ENCODE measurements at places on chromosomes 3 and 15. TPM values are rescaled to one million over a fixed set of nuclear protein-coding genes. Genes with fewer than 3 reads are reported as not detected.

Gene ADAMTS7
- total RNA-seq: 0.42 TPM

Gene DTWD1
- total RNA-seq: 13.4 TPM

Gene AP3B2
- total RNA-seq: not detected

Gene COMMD2
- total RNA-seq: 8.2 TPM

Gene GOLGA6A
- not detected for total RNA-seq

Gene EPHB1
- total RNA-seq: 6.5 TPM

Gene FETUB
- not detected for total RNA-seq

Gene GOLGA8S
- not detected for total RNA-seq

Gene DISP2
- total RNA-seq: 0.05 TPM

Gene SLC12A1
- total RNA-seq: not detected

Gene ZIC1
- total RNA-seq: 3.3 TPM

Gene TMEM158
- 0.51 TPM for total RNA-seq

Gene NR2E3
- not detected for total RNA-seq

Gene UROC1
- not detected for total RNA-seq
